Tibial artery (tissue), 4 donors: ENCODE measurements at places on chromosomes 6 and 20.

GRCh38 chr6:160365117-160365516 lies 16.9 kb downstream of the SLC22A3 start:
- no peak for DNase-seq

DNA sequence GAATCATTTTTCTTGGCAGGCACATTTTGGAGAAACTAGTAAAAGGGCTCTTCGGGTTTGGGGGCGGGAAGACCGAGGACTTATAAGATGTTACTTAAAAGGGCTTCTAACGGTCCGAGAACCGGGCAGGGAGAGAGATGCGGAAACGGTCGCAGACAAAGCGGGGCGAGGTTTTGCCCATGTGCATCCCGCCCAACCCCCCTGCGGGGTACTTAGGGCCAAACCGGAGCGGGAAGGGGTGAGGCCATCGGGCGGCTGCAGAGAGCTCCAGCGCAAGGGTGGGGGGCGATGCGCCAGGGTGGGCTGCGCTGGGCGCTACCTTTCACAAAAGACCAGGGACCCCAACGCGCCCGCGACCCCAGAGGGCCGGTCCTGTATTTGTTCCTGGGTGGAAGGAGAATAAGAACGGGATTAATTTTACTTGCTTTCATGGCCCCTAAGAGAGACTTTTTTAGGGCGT lies 616 bp downstream of the TUBB start:
- DNase-seq = peak; percentile 77

- DNase-seq = no peak
These were observed 4.5 kb upstream of the FAM110A start for GRCh38 chr20:828987-829386.

- no peak for DNase-seq
These were observed 3.6 kb upstream of the PHF1 start for GRCh38 chr6:33407132-33407718.

GRCh38 chr6:24743265-24743943 lies 24.4 kb upstream of the C6orf62 start:
- no peak for DNase-seq

GRCh38 chr6:5471044-5471443 lies 209.7 kb downstream of the FARS2 start:
- no peak for DNase-seq

- peak; percentile 81 for DNase-seq
These were observed at the start of gene ATXN1 for GRCh38 chr6:16760516-16761470. TSS of gene ATXN1 (minus strand) at chr6:16761460.

GRCh38 chr6:4320860-4321259 lies 185.5 kb upstream of the ECI2 start:
- no peak for DNase-seq

- DNase-seq = no peak
These were observed 192.2 kb downstream of the FARS2 start for GRCh38 chr6:5453546-5453945.

DNA sequence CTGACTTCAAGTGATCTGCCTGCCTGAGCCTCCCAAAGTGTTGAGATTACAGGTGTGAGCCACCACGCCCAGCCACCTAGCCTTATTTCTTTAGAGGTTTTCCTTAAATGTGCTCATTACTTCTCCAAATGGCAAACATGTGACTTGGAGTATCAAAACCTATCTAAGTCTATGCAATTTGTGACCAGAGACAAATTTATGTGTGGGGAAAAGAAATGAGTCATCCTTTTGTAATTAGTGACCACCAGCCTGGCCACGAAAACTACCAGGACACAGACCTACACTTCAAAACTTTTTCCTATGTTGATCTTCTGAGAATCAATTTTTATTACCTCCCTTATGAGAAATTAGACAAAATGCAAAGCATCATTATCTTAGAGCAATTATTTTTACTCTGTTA lies 64.6 kb upstream of the OGFRL1 start:
- no peak for DNase-seq

- DNase-seq = no peak
These were observed 20.5 kb downstream of the RSPH9 start for GRCh38 chr6:43665376-43665775.

- no peak for DNase-seq
These were observed 254.7 kb downstream of the GMPR start for GRCh38 chr6:16493112-16493511.

GRCh38 chr6:125733516-125734300 lies 15.7 kb upstream of the HEY2 start:
- DNase-seq = no peak

DNA sequence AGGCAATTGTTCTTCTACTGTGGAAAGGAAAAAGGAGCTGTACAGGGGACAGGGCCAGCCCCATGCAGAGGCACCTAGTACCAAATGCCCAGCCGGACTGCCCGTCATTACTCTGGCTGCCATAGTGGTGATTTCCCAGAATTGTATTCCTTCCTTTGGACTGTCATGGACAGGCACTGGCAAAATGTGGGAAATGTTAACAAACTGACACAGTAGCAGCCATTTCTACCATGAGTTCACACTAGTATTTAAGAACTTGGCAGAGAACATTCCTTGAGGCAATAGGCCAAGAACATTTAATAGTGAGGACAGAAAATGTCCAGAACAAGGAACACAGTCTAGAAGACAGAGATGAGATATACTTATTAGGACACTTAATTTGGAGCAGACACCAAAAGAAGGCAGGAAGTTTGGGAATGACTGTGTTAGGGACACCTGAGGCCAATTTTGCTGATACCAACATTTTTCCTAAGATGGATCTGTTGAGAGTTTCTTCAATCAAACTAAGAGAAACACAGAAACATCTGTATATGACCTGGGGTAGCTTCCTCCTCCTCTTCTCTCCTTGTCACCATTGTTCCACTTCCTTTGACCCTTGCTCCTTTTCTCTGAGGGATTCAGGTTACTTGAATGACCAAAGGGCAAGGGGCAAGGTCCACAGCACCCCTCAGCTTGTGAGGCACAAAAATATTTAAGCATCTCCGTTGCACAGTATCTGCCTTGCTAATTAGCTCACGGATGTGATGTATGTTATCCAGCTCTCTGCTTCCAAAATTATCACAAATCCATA lies 14.9 kb downstream of the ADTRP start:
- no peak for DNase-seq

- peak; percentile 55 for DNase-seq
These were observed 60.4 kb upstream of the QKI start for GRCh38 chr6:163354085-163354484.

- DNase-seq = no peak
These were observed 13.7 kb upstream of the ZFP57 start for GRCh38 chr6:29694637-29695036.

GRCh38 chr20:45751721-45752120 lies 29.6 kb downstream of the SPINT4 start:
- no peak for DNase-seq

DNA sequence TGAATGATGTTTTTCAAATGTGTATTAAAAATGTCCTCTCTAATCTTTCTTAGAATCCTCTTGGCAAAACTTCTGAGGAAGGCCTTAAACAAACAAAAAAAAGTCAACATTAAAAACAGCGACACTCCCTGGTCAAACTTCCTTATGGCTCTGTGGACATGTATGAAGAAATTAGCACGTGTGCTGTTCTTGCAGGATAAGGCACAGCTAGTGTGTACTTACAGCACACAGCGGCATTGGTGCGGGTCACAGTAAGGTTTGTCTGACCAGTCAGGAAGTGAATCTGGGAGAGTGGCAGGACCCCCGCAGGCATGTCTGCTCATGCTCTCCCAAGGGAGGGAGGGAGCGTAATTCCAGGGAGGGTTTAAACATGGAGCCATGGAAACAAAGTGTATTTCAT lies 38.8 kb downstream of the SLC22A1 start:
- no peak for DNase-seq

- no peak for DNase-seq
These were observed 42.9 kb downstream of the ATXN1 start for GRCh38 chr6:16718356-16718755.

DNA sequence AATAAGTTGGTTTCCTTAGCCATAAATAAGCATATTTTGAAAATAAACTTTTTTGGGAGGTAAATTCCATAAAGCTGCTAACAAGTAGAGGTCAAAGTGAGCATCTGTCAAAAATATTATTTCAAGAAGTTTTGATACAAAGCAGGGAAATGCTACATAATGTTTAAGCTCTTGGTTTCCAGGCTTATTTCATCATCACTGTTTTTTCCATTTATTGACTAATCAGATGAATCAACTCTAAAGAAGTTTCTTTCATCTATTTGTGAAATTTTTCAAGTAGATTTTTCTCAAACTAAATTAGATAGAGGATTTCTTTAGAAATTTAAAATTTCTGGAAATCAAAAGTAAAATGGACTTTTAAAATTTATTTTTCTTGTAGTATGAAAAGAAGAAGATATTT lies 89.5 kb upstream of the TBX18 start:
- no peak for DNase-seq

DNA sequence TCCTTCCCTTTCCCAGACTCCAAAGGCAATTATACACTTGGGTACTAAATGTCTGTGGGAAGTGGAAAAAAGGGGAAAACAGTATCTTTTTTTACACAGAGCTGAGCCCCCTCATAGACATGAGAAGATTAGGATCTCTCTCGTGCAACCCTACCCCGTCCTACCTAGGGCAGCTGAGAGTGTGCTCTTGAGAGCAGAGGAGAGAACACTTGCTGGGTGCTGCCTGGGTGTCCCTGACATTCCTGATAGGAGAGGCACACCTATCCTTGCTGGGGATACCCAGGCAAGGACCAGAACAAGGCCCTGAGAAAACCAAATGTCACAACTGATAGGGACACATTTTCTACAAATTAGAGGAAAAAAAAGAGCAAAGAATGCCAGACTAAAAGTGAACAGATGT lies 81.2 kb downstream of the PREP start:
- DNase-seq = no peak

GRCh38 chr20:51596668-51597388 lies 54.3 kb upstream of the NFATC2 start:
- DNase-seq = no peak

GRCh38 chr6:5159162-5159561 lies 74.0 kb downstream of the PPP1R3G start:
- DNase-seq = no peak

GRCh38 chr6:19269341-19269898 lies 567.8 kb upstream of the ID4 start:
- DNase-seq = no peak

DNA sequence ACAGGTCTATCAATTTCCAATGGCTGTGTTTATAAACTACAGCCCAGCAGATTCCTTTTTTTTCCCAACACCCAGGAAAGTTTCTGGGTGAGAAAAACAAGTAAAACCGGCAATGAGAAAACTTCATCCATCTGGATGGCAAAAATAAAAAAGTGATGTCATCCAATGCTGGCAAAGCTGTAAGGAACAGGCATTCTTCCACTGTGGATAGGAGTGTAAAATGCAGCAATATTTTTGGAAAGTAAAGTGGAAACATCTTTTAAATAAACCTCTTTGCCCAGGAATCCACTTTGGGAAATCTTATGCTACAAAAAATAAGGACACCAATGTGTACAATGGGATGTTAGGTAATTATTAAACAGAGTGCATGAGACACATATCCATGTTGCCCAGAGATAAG lies 102.1 kb upstream of the NT5E start:
- no peak for DNase-seq

DNA sequence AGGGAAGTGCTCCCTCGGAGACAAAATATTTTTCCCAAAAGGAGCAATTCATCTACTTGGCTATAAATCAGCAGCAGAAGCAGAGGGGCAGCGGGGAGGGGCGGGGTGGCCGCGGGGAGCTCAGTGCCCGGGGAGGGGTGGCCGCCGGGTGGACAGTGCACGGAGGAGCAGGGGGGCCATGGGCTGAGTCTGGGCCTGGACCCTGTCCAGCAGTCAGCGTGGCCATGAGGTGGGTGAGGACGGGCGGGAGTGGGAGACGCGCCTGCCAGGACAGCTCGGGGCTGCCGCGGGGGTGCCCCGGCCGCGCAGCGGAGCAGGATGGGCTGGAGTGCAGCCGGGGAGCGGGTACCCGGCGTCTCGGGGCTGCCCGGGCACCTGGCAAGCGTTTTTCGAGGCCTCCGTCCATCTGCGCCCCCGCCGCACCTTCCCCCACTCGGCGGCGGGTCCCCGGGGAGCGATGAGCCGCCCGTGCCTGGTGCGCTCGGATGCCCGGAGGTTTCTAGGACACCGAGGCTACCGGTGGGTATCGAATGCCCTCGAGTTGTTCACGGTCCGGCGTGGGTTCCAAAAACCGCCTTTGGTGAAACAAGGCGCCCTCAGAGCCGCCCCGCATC lies 229.5 kb downstream of the THBS2 start:
- DNase-seq = no peak
